ENCODE measurements at places on chromosomes 3 and 15. TPM values are rescaled to one million over a fixed set of nuclear protein-coding genes. Genes with fewer than 3 reads are reported as not detected.

The STAB1 gene
- total RNA-seq: 215 TPM

The KBTBD13 gene
- not detected for total RNA-seq

The SMAD6 gene
- total RNA-seq: 22.0 TPM

The NPAP1 gene
- total RNA-seq: not detected

The GOLGA6L4 gene
- 2.3 TPM for total RNA-seq

The FLNB gene
- total RNA-seq: 776 TPM

The MYZAP gene
- total RNA-seq: 4.1 TPM

The C3orf20 gene
- 0.07 TPM for total RNA-seq

The GOLGA8J gene
- not detected for total RNA-seq

The SPTSSB gene
- total RNA-seq: not detected

The FBXO40 gene
- not detected for total RNA-seq

The ASB14 gene
- not detected for total RNA-seq

All from thoracic aorta endothelial cell (primary cell).